Transverse colon (tissue), 4 donors: ENCODE measurements at places on chromosomes 7 and 10. TPM values are rescaled to one million over a fixed set of nuclear protein-coding genes. Genes with fewer than 3 reads are reported as not detected.
A peak's percentile ranks its signal among the peaks of the same experiment; 100 is the strongest.

The LRRC72 gene
- not detected for total RNA-seq

The KLF6 gene
- total RNA-seq, result 140 TPM

The MBL2 gene
- not detected for total RNA-seq

The EPHA1 gene
- total RNA-seq, result 21.1 TPM

The OLAH gene
- total RNA-seq, result not detected

The TBXAS1 gene
- total RNA-seq, result 9.0 TPM

The RBP4 gene
- total RNA-seq, result 10.3 TPM

The PRKCQ gene
- total RNA-seq, result 0.96 TPM

The NPC1L1 gene
- not detected for total RNA-seq

The LRRD1 gene
- total RNA-seq, result not detected

The SLC18A3 gene
- total RNA-seq, result 1.5 TPM

DNA sequence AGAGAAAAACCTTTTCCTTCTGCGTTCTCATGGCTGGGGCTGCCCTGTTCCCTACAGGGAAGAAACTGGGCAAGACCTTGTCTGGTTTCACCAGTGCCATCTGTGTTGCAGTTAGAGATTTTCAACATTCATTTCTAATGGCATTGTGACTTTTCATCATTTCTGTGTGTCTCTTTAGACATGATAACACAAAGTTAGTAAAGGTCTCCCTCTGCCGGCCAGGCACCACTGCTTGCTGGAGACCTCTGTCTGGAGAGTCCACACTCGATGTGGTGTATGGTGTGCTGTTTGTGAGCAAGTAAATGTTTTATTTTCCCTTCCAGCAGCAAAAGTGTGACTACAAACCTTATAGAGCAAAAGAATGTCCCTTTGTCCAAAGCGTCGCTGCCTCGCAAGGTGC, 213.5 kb downstream of the PAXIP1 start:
- DNase-seq, result no peak

DNA sequence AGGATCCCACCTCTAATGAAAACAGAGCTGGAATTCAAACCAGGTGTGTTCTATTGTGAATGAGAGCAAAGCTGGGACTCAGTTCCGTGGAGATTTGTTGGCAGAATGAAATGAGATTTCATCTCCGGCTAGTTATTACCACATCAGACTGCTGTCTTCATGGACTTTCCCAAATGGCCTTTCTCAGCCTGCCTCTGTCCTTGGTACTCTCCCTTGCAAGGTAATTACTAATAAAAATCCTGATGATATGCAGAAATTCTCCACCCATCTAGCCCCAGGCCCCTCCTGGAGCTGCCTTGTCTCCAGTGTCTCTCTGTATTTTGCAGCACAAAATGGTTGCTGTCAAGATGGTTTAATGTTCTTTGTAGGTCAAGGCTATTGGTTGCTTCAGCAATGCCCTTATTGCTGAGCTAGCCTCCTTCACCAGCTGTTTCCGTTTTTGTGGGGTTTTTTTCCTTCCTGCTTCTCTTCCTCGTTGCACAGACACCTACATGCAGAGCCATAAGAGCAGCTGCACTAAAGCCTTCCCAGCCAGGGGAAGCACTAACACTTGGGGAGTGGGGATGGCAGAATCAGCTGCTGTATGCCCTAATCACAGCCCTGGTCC, 185.0 kb upstream of the GHITM start:
- no peak for DNase-seq

- no peak for DNase-seq
Measured at GRCh38 chr7:142881586-142882337, 3.8 kb downstream of the TRPV6 start.

GRCh38 chr10:116849248-116850057, at the start of gene ENO4:
TSS of gene ENO4 (plus strand) at chr10:116849499. CDS start at chr10:116849567, 68 bp downstream.
- peak; percentile 85 for DNase-seq

DNA sequence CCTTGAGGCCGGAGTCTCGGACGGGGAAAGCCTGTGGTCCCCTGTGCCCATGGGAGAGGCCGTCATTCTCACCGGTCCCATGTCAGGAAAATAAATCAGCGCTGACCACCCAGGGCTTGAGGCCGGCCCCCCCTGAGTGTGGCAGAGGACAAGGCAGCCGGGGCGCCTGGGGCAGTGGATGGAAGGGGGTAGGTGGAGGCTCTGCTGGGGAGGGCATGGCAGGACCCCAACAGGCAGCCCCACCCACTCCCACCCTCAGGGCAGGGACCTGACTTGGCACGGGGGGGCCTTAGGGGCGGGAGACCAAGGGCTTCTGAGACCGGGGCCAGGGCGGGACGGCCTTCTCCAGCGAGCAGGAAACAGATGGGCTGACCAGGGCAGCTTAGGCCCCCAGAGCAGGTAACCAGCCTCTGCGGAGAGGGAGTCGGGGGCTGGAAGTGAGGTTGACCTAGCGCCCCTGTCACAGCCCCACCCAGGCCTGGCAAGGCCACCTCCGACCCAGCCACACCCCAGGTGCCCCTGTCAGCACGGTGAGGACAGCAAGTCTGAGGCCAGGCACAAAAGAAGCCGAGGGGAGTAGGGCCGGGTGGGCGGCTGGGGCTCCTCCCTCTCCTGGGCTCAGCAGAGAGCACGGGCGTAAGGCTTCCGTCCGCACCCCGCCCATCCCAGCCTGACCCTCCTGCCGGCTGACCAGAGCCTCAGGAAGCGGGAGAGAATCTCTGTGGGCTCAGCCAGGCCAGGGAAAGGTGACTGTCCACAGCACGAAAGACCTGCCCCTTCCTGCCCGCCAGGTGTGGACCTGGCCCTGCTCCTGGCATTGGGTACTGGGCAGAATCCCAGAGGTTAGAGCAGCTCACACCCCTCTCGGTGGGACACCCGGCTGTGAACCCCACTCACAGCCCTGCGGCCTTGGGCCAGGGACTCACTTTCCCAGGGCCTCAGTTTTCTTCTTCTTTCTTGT, 87.4 kb downstream of the FOXL3 start:
- peak; percentile 8 for DNase-seq

GRCh38 chr7:88693131-88693530, 66.4 kb upstream of the ZNF804B start:
- no peak for DNase-seq

DNA sequence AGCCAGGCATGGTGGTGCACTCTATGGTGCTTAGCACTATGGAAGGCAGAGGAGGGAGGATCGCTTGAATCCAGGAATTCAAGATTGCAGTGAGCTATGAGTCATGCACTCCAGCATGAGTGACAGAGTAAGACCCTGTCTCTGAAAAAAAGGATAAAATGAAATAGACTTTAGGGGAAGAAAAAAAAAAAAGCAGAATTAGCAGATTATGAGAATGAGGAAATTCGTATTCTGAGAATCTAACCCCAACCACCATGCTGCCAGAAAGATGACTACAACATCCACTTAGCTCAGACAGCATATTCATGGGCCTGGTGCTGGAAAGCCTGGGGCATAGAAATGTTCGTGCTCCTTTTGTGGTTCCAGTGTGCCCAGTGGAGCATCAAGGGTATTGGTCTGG, 63.3 kb downstream of the TMEM26 start:
- DNase-seq, result no peak

- DNase-seq, result peak; percentile 61
Measured at GRCh38 chr10:3805791-3806461, 20.9 kb upstream of the KLF6 start.

DNA sequence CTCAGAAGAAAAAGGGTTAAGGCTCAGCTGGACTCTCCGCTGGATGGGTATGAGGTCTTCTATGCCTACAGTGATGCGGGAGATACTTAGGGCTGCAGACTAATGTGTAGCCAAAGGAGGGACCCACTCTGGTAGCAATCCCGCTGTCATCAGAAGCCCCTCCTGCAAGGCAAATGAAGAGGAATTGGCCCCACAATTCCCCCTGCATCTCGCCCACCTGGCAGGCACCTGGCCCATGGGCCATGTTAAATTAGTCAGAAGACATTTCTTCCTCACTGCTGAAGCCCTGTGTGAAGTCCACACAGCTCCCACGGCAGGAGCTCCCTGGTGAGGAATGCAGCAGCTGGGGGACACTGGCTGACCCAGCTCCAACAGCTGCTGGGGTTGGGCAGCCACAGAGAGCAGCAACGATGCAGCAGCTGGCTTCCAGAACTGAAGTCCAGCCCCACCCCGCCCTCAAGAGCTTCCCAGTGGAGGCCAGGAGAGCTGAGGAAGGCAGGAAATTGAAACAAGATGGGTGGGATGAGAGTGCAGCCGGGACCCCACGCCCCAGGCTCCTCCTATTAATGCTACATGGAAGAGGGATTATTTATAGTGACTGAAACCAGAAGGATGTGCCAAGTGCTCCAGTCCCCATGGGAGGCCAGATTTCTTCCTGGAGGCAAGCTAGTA, 5.5 kb downstream of the VSTM4 start:
- peak; percentile 46 for DNase-seq

GRCh38 chr7:12951397-12951801, 264.0 kb downstream of the ARL4A start:
- DNase-seq, result no peak

DNA sequence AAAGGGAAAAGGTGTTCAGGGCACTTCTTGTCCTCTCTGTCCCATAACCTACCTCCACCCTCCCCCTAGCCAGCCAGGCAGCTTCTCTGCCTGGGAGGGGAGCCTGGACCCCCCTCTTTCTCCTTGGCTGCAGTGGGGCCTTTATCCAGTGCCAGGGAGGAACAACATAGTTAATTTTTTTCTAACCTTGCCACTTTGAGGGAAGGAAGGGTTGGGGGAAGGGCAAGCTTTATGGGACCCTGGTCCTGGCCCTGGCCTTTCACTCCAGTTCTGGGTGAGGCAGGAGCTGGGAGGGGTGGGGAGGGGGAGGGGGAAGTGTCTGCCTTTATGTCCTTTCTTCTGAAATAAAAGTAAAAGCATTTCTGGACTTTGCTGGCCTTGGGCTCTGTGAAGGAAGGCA, 4.5 kb downstream of the VGF start:
- no peak for DNase-seq

GRCh38 chr10:90447831-90448230, 410.0 kb downstream of the HTR7 start:
- no peak for DNase-seq

GRCh38 chr7:129468547-129468946, 33.8 kb upstream of the SMKR1 start:
- no peak for DNase-seq

GRCh38 chr10:131115801-131116200, 195.7 kb downstream of the TCERG1L start:
- DNase-seq, result no peak

- no peak for DNase-seq
Measured at GRCh38 chr10:48465860-48466521, 138.9 kb downstream of the ARHGAP22 start.

DNA sequence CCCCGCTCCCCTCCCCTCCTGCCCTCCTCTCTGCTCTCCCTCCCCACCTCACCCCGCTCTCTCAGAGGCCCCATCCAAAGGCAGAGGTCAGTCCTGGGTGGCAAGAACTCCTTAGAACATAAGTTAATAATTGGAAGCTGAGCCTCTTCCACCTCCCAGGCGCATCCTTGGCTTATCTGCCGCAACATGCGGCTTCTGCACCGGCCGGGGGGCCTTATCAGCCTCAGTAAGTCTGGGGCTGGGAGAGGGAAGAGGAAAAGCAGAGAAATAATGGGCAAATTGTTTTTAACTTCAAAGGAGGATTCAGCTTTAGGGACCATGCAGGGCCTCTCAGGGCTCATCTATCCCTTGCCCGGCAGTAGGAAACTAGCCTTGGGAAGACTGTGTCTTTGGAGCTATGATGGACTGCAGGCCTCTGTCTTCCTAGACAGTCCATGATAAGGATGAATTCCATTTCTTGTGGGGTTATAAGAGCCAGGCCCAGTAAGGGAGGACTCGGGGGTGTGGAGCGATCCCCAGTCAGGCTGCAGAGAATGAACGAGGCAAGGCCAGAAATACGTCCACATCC, 411.6 kb downstream of the PLXNA4 start:
- DNase-seq, result no peak

DNA sequence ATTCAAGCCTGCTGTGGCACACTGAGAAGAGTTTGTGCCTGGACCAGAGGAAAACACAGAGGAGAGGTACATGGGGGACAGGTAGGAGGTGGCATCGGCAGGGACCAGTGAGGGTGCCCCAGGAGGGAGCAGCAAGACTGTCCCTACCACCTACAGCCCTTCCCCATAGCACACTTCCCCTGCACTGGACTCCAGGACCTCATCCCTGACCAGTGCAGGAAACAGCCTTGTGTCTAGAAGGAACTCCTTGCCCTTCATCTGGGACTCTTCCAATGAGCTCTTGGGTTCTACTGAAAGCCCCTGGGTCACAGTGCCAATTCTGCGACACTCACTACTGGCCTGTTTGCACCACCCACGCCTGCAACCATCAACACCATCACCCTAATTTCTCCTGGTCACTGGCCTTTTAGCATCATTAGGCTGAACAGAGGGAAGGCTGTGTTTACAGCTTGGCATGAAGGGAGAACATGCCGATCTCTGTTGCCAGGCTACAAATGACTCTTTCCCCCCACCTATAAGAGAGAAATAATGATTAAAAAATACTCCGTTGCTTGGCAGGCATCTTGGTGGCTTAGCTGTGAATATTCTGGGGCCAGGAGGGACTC, 371.9 kb upstream of the ZMIZ1 start:
- no peak for DNase-seq

DNA sequence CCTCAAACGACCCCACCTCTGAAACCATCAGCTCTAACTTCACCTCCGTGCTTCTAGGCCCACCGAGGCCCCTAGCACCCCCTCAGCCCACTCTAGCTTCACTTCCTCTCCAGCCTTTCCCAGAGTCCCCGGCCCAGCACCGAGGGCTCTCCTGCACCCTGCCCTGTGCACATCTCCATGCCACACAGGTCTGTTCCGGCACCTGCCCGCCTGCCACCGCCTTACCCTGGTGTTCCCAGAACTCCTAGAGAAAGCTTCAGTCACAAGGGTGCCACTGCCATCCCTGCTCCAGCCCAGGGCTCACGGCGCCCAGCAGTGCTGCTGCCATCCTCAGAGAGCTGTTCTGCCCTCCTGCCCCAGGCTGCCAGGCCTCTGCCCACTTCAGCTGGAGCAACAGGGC, 61.3 kb upstream of the INSIG1 start:
- no peak for DNase-seq

GRCh38 chr7:16634271-16634738, 11.2 kb downstream of the ANKMY2 start:
- peak; percentile 20 for DNase-seq

GRCh38 chr10:95906677-95907455, 909 bp upstream of the CC2D2B start:
- DNase-seq, result peak; percentile 52

DNA sequence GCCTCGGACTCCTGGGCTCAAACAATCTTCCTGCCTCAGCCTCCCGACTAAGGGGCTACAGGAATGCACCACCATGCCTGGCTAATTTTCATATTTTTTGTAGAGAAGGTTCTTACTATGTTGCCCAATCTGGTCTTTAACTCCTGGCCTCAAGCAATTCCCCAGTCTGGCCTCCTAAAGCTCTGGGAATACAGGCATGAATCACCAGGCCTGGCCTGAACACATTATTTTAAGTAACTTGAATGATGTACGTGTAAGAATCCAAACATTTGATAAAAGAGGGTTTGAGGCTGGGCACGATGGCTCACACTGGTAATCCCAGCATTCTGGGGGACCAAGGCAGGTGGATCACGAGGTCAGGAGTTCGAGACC, 13.0 kb upstream of the BAMBI start:
- no peak for DNase-seq

- no peak for DNase-seq
Measured at GRCh38 chr7:29444267-29444666, 119.4 kb upstream of the PRR15 start.

GRCh38 chr7:90239050-90239449, 5.9 kb upstream of the CFAP69 start:
- no peak for DNase-seq

GRCh38 chr7:14303536-14303935, 314.1 kb upstream of the ETV1 start:
- DNase-seq, result no peak

- DNase-seq, result no peak
Measured at GRCh38 chr7:5082806-5083205, 37.1 kb downstream of the RBAK start.

GRCh38 chr7:81664304-81664703, 105.5 kb downstream of the HGF start:
- DNase-seq, result no peak
